ENCODE measurements at places on chromosomes 13 and 19.

DNA sequence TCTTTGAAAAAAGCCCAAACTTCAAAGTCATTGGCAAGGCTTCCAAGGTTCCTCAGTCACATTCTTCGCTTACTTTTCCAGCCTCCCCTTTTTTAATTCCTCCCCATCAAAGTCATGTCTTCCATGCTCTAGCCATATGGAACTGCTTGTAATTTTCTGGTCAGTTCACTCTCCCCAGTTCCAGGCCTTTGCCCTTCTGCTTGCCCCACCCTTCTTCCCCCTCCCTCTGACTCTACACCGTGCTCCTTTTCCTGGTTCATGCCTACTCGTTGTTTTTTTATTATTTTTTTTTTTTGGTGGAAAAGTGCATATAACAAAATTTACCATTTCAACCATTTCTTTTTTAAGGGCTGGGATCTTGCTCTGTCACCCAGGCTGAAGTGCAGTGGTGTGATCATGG is 102.3 kb downstream of the UBL3 start:
- H3K36me3 ChIP-seq: no peaks in the 10 kb centered on the region
- H3K4me3 ChIP-seq: no peak overlapping the region
- DNase-seq: no peak

DNA sequence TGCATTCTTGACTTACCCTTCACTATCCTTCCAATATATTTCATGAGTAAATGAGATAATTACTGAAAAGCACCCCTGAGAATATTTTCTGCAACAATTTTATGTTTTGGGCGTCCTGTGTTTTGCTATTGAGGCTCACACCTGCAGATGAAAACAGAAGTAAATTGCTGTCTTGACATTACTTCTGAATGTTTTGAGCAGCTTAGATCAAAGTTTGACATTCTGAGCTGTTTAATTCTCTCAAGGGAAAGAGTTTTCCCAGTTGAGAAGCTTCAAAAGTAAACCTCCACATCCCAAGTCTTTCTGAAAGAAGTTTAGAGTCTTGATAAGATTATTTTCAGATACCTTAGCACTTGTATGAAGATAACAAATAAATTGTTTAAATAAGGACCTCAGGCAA is 1667.2 kb upstream of the SLC10A2 start:
- no peak overlapping the region for H3K4me3 ChIP-seq
- H3K4me1 ChIP-seq: no peaks in the 10 kb centered on the region
- no peak overlapping the region for H3K27ac ChIP-seq
- no peaks in the 10 kb centered on the region for H3K27me3 ChIP-seq

GRCh38 chr19:50190439-50190891 is 13.0 kb upstream of the MYH14 start:
- no peak for DNase-seq
- H3K27ac ChIP-seq: no peak overlapping the region
- no peaks in the 10 kb centered on the region for H3K36me3 ChIP-seq
- no peaks in the 10 kb centered on the region for H3K4me1 ChIP-seq
- peaks cover 3% of the 10 kb centered on the region for H3K27me3 ChIP-seq

DNA sequence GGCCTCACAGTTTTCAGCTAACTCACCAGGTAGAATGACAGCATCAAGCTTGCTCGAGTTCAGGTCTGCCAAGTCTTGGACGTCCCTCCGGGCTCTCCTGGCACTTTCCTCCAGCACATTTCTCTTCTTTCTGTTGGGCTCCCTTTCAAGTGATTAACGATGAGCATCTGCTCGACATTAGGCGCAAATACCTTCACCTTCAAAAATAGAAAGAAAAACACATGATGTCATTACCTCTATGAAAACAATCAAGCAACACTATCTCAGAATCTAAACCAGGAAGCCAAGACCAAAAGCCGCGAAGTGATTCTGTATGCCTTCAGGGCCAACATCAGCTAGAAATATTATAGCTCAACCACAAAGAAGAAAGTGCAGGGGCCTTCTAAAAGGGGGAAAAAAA is 15.4 kb upstream of the CLN5 start:
- no peak overlapping the region for H3K4me3 ChIP-seq

GRCh38 chr19:2544576-2545415 is 68.9 kb downstream of the GADD45B start:
- no peaks in the 10 kb centered on the region for H3K36me3 ChIP-seq
- no peak for DNase-seq
- H3K27me3 ChIP-seq: no peaks in the 10 kb centered on the region
- H3K4me1 ChIP-seq: peaks cover 14% of the 10 kb centered on the region
- H3K27ac ChIP-seq: no peak overlapping the region
- no peak overlapping the region for H3K4me3 ChIP-seq

GRCh38 chr13:95676105-95676761 is 706 bp upstream of the DNAJC3 start:
- H3K4me1 ChIP-seq: peaks cover 42% of the 10 kb centered on the region
- H3K4me3 ChIP-seq: peak overlapping the region; percentile 95
- H3K27me3 ChIP-seq: no peaks in the 10 kb centered on the region

DNA sequence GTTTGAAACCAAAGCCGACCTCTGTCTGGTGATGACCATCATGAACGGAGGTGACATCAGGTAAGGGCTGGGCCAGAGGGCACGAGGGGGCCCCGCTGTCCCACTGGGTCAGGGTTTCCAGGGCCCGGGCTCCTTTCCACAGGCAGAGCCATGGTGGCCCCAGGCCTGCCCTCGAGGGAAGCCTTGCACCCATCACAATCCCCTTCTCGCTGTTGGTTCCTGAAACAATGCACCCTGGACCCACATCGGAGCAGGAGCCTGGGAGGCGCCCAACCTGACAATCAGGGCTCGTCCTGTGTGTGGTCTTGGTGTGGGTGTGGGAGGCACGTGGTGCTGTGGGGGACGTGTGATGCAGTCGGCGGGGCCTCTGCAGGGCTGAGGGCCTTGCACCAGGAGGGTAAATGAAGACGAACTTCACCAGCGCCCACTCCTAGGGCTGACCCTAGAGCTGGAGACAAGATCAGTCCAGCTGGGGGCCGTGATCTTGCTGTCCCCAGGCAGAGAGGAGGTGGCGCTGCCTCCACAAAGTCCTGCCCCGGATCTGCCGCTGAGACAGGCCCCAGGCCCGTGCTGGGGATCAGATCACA is 2.8 kb downstream of the GRK1 start:
- no peak overlapping the region for H3K4me3 ChIP-seq
- H3K27ac ChIP-seq: no peak overlapping the region
- H3K36me3 ChIP-seq: no peaks in the 10 kb centered on the region
- no peaks in the 10 kb centered on the region for H3K4me1 ChIP-seq
- H3K27me3 ChIP-seq: no peaks in the 10 kb centered on the region
- no peak for DNase-seq

DNA sequence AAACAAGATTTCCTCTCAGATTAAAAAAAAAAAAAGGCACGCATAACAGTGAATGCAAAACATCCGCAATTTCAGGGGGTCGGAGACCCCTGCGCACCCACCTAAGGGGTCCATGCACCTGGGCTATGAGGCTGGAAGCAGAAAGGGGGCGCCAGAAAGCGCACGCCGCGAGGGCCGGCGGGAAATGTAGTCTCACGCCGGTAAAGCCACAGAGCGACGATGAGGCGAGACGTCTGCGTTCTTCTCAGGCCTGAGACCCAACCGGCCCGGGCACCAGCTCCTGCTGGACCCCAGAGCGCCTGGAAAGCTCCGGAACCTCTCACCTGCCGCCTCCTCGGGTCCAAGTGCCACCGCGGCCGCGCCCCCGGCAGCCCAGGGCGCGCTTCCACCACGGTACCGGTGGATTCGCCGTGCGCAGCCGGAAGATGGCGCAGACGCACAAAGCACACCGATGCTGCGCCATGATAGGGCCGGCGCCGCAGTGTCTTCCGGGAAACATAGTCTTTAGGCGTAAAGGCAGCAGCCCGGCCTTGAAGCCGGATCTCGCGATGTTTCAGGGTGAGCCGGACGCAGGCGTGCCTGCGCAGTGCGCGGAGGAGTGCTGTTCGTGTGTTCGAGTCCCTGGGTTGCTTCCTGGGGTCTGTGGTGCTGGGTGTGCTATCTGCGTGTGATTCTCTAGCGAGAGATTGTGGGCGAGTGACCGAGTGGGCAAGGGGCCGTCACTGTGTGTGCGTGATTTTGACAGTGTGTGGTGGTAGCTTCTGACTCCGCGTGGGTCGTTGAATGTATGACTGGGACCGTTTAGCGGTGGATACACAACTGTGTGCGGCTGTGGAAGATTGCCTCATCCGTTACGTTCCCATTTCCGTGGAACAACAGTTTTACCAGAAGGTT is at the start of gene ZNF582:
ZNF582 (minus strand) TSS at position 416 of the 894 bp plus-strand sequence. CDS start 1,782 bp downstream, outside the sequence.
- peaks cover 47% of the 10 kb centered on the region for H3K36me3 ChIP-seq
- no peaks in the 10 kb centered on the region for H3K27me3 ChIP-seq
- H3K4me3 ChIP-seq: peak within 1 kb of the TSS; percentile 85

Data from activated T-helper 2 cell treated with anti-CD3 and anti-CD28 coated beads, Interferon-gamma antibody, Interleukin-2, Interleukin-4, amounts not matched to agents 10 μg/mL and 5 μg/mL and 100 μg/mL, durations not matched to agents 14 hours and 24 hours and 36 hours (primary cell).